ENCODE measurements at places on chromosomes 1 and 21.

GRCh38 chr1:237713916-237714315 is 176.8 kb downstream of the ZP4 start:
- no peak for DNase-seq

DNA sequence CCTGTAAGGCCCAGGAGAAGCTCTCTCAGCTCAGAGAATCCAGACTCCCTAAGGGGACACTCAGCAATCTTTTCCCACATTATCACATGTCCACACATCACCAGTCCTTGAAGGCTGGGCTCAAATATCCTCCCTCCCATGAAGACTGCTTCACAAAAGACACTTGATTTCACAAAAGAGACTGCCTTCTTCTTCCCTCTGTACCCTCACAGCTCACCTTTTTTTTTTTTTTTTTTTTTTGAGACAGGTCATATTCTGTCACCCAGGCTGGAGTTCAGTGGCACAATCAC is 1.5 kb downstream of the CD58 start:
- no peak for DNase-seq

- DNase-seq = no peak
Measured at GRCh38 chr1:25731626-25732370, 68.2 kb upstream of the SELENON start.

DNA sequence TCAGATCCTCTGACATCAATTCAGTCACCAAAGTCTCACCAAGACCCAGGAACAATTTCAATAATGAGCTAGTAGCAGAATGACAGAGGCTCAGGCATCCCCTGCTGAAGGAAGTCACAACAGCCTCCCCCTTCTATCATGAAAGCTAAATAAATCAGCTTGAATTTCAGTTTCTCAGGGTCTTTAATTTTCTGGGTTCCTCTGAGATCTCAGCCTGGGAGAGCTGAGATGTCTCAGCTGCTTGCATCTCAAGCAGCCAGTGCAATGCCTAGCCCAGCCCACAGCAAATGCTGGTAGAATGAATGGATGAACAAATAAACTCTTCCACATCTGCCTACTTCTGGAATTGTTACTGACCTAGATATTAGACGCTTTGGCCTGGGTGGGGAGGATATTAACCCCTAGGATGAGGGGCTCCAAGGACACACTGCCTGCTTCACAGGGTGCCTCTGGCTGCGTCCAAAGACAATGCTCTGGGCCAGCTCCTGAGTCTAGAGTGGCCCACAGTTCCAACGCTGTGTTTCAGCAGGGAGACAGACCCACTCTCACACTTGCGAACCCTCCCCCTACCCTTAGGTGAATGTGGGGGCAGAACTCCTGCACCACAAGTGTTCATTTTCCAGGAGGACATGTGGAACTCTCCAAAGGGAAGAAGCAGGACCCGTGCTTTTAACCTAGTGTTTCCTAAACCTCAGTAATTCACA is 11.2 kb upstream of the LORICRIN start:
- no peak for DNase-seq

DNA sequence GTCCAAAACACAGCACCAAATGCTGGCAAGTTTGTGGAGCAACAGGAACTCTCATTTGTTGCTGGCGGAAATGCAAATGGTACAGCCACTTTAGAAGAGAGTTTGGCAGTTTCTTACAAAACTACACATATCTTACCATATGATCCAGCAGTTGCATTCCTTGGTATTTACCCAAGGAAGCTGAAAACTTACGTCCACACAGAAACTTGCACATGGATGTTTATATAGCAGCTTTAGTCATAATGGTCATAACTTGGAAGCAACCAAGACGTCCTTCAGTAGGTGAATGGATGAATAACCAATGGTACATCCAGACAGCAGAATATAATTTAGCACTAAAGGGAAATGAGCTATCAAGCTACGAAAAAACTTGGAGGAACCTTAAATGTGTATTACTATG is 66.4 kb downstream of the MARK1 start:
- no peak for DNase-seq

GRCh38 chr21:41345934-41346685 is 15.7 kb upstream of the MX2 start:
- no peak for DNase-seq

- peak; percentile 72 for DNase-seq
Measured at GRCh38 chr1:107339775-107340174, 198.9 kb downstream of the NTNG1 start.

DNA sequence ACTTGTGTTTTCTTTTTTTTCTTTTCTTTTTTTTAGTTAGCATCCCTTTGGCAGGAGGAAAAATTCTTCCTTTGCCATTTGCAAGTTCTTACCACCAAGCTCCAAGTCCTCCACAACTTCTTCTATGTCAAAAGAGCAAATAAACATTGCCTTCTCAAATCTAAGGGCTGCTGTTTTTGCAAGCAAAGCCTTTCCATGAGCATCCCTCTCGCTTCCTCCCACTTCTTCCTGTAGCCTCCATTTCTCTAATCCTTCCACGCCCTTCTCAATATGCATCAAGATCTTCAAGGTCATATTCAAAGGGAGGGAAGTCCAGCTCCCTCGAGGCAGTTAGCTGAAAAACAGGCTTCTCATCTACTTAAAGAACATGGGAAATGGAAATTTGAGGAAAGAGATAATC is 147.1 kb downstream of the ADSS2 start:
- no peak for DNase-seq

- no peak for DNase-seq
Measured at GRCh38 chr1:118944133-118944532, 44.0 kb downstream of the TBX15 start.

- DNase-seq = no peak
Measured at GRCh38 chr1:222114536-222115156, 372.8 kb upstream of the DUSP10 start.

DNA sequence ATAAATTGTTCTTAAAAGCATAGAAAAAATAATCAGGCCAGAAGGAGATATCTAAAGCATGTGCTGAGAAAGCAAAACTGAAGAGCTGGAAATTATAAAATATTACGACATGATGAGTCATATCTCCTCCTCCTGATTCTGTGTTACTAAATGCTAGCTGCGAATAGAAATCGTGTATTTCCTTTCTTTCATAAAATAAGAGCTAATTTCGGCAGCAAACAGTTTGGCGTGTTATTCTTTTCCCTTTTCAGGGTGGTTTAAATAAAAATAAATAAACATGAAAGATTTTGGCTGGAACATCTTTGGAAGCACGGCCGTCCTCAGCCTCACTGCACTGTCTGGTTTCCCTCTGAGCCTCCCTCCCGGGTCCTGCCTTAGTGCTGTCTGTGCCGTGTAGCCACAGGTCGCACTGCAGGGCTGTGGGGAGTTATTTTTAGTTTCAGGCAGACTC is 56.0 kb downstream of the ADARB1 start:
- DNase-seq = no peak

GRCh38 chr1:108049178-108049819 is 84.3 kb upstream of the VAV3 start:
- DNase-seq = no peak

DNA sequence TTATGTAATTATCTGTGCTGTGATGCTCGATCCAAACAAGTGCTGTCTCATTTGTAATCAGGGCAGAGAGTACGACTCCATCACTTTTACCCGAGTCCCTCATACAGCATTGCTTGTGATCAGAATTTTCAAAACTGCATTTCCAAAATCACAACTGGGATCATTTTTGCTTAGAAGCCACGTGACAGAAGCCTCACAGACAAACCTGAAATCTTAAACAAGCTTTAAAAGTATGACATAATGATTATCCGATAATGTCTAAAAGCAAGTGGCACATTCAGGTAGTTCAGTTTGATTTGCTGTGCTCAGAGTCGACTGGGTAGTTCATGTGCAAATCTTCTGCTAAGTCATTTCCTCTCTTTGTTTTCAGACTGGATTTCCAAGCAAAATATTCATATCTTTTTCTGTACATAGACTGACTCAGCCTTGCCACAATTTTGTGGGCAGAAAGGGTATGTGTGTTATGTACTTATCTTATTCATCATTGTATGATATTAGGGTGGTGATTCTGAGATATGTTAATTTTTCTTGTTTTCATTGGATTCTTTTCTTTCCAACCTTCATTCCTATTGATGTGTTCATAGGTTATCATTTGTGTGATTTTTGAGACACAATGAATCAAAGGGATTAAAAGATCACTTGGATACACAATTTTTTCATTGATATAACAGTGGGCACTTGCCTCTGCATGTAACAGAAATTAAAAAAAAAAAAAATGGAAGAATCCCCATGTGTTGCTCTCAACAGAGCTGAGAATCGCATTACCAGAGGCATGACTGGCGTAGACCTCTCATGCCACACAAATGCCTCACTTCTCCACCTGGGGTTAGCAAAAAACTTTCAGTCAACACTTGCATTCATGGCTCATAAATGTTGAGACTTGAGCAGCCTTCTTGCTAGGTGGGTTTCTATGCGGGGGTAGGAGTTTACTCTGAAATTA is 355.7 kb downstream of the LTN1 start:
- DNase-seq = no peak

GRCh38 chr1:31793086-31793485 is 22.7 kb downstream of the SPOCD1 start:
- DNase-seq = no peak

DNA sequence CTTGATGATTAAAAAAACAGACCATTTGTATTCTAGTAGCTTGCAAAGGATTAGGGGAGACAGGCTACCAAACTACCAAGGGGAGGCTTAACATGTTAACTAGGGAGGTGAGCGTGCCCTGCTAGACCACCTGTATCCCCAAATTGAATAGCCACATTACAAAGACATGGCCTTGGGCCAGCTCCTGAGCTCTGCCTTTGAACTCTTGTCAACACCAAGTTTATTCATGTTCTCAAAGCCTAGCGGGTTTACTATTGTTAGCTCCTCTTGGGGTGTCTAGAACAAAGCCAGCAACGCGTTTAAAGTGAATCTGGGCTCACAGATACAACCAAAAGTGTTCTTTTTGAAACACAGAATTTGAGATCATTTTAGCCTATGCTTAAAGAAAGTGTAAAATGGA is 36.3 kb downstream of the SMYD2 start:
- peak; percentile 58 for DNase-seq

DNA sequence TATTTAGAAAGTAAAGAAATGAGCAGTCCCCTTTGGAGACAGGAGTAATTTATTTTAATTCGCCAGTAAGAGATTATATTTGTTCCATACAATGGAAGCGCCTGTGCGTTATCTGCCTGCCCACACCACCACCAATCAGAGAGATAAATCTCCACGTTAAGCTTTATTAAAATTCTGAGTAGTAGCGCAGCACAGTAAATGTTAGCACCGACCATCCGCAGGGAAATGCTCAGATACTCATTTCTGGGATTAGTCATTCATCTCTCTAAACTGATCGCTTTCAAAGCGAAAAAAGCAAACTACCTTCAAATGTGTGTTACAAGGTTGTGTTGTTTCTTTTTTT is 1.2 kb downstream of the ETS2 start:
- DNase-seq = peak; percentile 56
